ENCODE measurements at places on chromosomes 1 and 21.

DNA sequence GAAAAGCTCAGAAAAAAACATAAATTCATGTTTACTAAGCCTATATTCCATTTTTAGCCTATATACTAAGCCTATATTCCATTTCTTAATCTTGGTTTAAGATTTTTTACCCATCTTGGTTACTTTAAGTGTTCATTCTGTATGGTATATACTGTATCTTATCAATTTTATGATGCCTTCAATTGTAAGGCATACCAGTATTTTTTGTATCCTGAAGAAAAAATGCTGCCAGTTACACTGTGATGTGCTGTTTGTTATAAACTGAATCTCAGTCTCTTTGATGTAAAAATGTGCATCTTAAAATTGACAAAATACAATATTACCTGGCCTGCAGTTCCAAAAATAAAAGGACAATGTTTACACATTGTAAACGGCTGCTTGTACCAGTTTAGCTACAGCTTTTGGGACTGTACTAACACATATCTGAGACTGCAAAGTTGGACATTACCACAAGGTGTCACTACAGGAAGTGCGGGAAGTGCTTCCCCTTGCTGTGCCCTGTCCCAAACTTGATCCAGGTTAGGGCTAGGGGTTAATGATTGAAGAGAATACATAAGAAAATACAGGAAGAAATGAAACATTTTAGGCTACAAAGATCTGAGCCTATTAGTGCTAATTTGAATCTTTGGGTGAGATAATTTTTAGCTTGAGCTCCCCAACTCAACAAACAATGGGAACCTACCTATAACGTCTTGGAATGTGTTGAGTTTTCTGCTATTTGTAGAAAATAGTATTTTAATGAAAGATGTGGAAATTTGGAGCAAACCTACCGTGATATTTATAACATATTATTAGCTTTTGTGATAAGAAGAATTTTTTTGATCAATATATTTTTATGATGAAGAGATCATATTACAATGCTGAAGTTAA lies 108.9 kb downstream of the LBR start:
- peak; percentile 4 for DNase-seq

DNA sequence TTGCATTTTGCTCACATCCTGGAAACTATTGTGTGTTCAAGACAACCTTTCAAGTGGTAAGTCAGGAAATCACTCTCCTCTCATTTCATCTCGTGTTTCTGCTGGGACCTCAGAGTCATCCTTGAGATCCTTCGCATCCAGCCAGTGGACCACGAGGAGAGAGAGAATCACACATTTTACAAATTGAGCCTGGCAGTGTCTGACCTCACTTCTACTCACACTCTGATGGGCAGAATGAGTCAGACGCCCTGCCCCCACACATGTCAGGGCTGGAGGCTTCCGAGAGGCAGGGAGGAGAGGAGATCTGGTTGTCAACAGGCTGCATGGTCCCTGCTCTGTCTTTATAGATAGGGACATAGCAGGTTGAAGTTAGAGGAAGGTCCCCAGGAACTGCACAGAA lies 509.7 kb downstream of the AJAP1 start:
- no peak for DNase-seq

- DNase-seq, result peak; percentile 74
Observed at GRCh38 chr1:43414634-43415223, 25.0 kb downstream of the SZT2 start.

DNA sequence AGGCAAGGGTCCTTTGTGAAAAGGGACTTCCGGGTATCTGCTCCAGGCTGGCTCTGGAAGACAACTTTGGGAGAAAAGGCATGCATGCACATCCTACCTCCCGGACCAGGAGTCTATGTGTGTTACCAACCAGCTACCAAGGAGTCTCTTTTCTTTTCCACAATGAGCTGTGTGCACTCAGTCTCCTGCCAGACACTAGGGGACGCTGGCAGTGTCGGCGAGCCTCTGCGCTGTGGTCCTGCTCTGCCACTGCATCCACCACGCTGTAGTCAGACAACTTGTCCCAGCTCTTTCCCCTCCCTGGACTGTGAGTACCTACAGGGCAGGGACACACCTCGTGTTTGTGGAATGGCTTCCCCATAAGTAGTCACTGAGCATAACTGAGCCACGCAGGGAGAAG lies 5.1 kb upstream of the SSR2 start:
- DNase-seq, result no peak

GRCh38 chr1:117735045-117735992 lies 129.5 kb downstream of the TENT5C start:
- peak; percentile 21 for DNase-seq

Data from naive B cell (primary cell).